Activated naive CD8-positive, alpha-beta T cell treated with anti-CD3 and anti-CD28 coated beads, Interleukin-2, amount 10 ng/mL, durations not matched to agents 7 days and 5 days (primary cell): ENCODE measurements at places on chromosomes 6 and 20.
A peak's percentile ranks its signal among the peaks of the same experiment; 100 is the strongest.

DNA sequence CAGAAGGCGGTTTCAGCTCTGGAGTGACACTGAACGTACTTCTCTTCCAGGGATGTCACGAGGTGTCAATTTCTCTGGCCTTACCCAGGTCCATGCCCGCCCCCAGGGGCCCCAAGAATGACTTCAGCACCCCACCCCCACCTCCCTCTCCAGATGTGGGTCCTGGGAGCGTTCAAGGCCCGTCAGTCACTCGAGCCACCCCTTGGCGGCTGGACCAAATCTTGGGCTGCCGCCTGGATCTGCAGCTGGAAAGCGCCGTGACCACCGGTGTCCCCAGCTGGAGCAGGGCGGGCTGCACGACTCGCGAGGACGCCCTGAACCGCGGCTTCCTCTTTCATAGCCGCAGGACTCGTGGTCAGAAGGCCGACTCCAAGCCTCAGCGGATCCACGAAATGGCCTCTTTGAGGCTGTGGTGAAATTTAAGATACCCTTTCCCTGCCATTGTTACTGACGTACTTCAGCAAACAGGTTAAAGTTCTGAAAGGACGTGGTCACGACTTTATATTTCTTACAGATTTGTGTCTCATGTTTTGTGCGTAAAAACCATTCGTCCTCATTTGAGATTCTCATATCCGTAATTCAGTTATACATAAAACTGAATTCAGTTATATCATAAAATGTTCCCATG is 29.3 kb downstream of the TRIM38 start:
- H3K4me1 ChIP-seq, result peaks cover 18% of the 10 kb centered on the region
- peak overlapping the region; percentile 96 for H3K27ac ChIP-seq

GRCh38 chr6:128358244-128358776 is 162.1 kb downstream of the PTPRK start:
- no peak for DNase-seq
- peaks cover 1% of the 10 kb centered on the region for H3K4me1 ChIP-seq
- H3K27ac ChIP-seq, result no peak overlapping the region
- no peak overlapping the region for H3K4me3 ChIP-seq
- peaks cover 2% of the 10 kb centered on the region for H3K27me3 ChIP-seq
- no peaks in the 10 kb centered on the region for H3K36me3 ChIP-seq

GRCh38 chr6:170243791-170244291 is 47.0 kb downstream of the DLL1 start:
- peaks cover 3% of the 10 kb centered on the region for H3K27me3 ChIP-seq
- H3K4me1 ChIP-seq, result no peaks in the 10 kb centered on the region
- H3K36me3 ChIP-seq, result no peaks in the 10 kb centered on the region
- no peak overlapping the region for H3K27ac ChIP-seq
- H3K4me3 ChIP-seq, result no peak overlapping the region

DNA sequence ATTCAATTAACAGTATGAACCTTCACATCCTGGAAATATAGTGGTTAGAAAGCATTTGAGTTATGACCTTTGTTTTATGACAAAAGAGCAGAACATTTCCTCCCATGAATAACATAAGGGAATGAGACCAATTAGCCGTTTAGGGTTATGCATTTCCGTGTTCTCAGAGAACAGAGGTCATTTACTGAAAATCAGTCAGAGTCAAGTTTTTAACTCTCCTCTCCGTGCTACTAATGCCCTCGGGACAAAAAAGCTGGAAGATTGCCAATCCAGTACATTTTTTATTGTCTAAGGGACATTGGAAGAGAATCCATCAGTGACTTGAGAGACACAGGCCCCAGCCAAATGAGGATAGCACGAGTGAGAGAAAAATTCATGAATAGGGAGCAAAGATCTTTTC is 632.7 kb downstream of the RFPL4B start:
- H3K27ac ChIP-seq, result no peak overlapping the region
- H3K4me1 ChIP-seq, result no peaks in the 10 kb centered on the region
- no peaks in the 10 kb centered on the region for H3K27me3 ChIP-seq
- H3K36me3 ChIP-seq, result no peaks in the 10 kb centered on the region
- DNase-seq, result no peak

GRCh38 chr6:80610846-80611245 is 504.4 kb downstream of the BCKDHB start:
- no peak overlapping the region for H3K4me3 ChIP-seq
- H3K36me3 ChIP-seq, result no peaks in the 10 kb centered on the region
- no peaks in the 10 kb centered on the region for H3K4me1 ChIP-seq
- no peak overlapping the region for H3K27ac ChIP-seq

DNA sequence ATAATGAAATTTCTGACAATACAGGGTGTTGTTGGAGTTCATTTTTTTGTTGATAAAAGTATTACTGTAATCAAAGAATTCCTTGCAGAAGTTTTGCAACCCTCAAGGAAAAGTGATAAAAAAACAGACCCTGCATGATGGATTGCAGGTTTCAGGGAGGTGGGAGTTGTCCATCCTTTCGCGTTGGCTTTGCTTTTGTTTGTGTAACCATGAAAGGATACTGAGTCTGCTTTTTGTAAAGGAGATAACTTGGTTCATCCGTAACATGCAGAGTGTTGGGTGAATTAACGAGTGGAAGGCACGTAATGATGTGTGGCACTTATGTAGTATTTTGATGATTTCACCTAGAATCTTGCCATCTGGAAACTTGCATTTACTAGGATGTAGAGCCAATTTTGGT is 23.6 kb downstream of the FOXO3 start:
- H3K27me3 ChIP-seq, result no peaks in the 10 kb centered on the region
- peaks cover 2% of the 10 kb centered on the region for H3K36me3 ChIP-seq
- no peak overlapping the region for H3K27ac ChIP-seq
- H3K4me3 ChIP-seq, result no peak overlapping the region
- H3K4me1 ChIP-seq, result peaks cover 32% of the 10 kb centered on the region

GRCh38 chr20:43448748-43449535 is 8.8 kb upstream of the SRSF6 start:
- peaks cover 33% of the 10 kb centered on the region for H3K27me3 ChIP-seq
- no peak overlapping the region for H3K27ac ChIP-seq
- peak; percentile 42 for DNase-seq

DNA sequence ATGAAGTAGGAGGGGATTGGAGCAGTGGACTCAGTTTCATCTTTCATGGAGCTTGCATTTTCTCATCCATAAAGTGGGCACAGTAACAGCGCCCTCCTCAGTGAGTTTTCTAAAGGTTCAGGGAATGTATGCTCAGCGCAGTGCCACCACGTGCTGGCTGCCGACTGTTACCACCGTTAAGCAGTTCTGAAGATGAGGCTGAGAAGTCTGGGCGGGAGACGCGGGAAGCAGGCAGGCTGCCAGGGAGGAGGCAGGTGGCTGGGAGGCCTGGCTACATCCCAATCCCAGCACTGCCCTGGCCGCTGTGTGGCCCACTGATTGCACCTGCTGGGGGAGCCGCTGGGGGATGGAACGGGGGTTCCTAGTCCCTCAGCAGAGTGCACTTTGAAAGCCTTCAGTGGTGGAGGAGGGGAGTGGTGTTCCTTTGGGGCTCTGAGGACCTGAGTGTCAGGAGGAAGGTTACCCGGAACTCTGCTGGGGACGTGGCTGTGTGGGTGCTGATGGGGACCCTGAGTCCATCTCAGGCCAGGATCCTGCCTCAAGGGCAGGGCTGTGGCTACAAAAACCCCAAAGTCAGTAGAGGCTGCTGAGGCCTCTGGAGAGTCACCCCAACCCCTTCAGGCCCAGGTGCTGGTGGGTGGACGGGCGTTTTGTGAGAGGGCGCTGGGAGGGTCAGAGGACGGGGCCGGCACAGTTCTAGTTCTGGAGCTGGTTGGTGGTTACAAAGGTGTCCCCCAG is 28.0 kb upstream of the PHACTR3 start:
- H3K27ac ChIP-seq, result no peak overlapping the region
- no peaks in the 10 kb centered on the region for H3K4me1 ChIP-seq

GRCh38 chr6:142378138-142378875 is 76.5 kb downstream of the ADGRG6 start:
- H3K4me1 ChIP-seq, result no peaks in the 10 kb centered on the region
- no peak overlapping the region for H3K4me3 ChIP-seq
- no peak overlapping the region for H3K27ac ChIP-seq
- DNase-seq, result no peak

DNA sequence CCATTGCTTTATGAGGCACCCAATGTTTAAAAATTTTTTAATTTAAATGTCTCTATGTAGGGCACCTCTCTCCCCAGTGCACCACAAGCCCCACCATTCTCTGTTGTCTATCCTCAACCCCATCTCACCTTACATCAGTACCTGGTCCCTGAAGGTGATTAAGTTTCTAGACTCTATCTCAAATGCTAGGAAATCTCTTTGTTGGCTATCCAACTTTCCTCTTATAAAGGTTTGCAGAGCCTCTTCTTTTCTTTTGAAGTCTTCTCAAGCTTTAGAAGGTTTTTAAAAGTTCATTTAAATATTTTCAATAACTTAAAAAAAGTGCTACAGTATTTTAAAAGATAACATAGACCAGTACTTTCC is 76.5 kb upstream of the TBC1D7 start:
- peaks cover 3% of the 10 kb centered on the region for H3K36me3 ChIP-seq
- no peak for DNase-seq
- H3K27me3 ChIP-seq, result no peaks in the 10 kb centered on the region
- H3K27ac ChIP-seq, result no peak overlapping the region
- H3K4me1 ChIP-seq, result peaks cover 10% of the 10 kb centered on the region
- no peak overlapping the region for H3K4me3 ChIP-seq

DNA sequence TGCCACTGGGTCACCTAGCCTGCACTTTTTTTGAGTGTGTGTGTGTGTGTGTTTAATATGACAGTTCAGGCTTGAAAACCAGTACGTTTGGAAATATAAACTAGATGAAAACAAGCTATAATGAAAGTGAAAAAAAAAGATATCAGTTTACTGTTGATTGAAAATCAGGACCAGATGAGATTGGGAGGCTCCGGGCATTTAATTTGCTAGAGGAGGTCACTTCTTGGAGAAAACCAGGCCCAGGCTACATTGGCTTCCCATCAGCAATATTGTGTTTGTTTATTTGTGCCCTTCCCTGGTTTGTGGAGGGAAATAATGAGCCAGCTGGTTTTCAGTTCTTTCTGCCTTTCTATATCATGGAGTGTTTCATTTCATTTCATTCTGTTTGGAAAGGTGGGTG is 246.6 kb upstream of the JAG1 start:
- no peak overlapping the region for H3K27ac ChIP-seq
- H3K27me3 ChIP-seq, result no peaks in the 10 kb centered on the region
- H3K4me1 ChIP-seq, result no peaks in the 10 kb centered on the region
- H3K4me3 ChIP-seq, result no peak overlapping the region
- no peaks in the 10 kb centered on the region for H3K36me3 ChIP-seq

- H3K4me3 ChIP-seq, result no peak overlapping the region
- H3K4me1 ChIP-seq, result no peaks in the 10 kb centered on the region
- no peak for DNase-seq
- no peak overlapping the region for H3K27ac ChIP-seq
Observed at GRCh38 chr20:46808565-46808964, 86.1 kb upstream of the EYA2 start.

GRCh38 chr20:34112600-34113101 is 608 bp upstream of the EIF2S2 start:
- H3K36me3 ChIP-seq, result peaks cover 20% of the 10 kb centered on the region
- H3K4me1 ChIP-seq, result peaks cover 28% of the 10 kb centered on the region
- peak overlapping the region; percentile 93 for H3K4me3 ChIP-seq
- H3K27ac ChIP-seq, result peak overlapping the region; percentile 99

DNA sequence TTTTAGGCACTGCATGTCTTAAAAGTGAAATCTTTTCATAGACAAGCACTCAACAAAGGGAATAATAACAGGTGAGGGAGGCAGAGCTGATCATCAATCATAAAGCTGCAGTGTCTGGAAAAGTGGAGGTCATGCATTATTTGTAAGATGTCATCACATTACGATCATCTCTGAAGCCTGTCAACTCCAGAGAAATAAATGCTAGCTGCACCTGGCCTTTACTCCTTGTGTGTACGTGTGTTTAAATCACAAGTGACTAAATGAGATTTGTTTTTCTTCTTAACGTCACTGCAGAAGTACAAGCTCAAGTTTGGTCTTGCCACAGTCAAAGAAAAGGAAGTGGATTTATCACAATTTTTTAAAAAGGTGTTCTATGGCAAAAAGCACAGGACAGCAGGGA is 275.5 kb upstream of the SGK1 start:
- no peak overlapping the region for H3K4me3 ChIP-seq
- no peak for DNase-seq

GRCh38 chr6:131602781-131603312 is 25.2 kb downstream of the MED23 start:
- H3K4me3 ChIP-seq, result no peak overlapping the region
- H3K36me3 ChIP-seq, result peaks cover 22% of the 10 kb centered on the region
- DNase-seq, result no peak
- H3K4me1 ChIP-seq, result no peaks in the 10 kb centered on the region

DNA sequence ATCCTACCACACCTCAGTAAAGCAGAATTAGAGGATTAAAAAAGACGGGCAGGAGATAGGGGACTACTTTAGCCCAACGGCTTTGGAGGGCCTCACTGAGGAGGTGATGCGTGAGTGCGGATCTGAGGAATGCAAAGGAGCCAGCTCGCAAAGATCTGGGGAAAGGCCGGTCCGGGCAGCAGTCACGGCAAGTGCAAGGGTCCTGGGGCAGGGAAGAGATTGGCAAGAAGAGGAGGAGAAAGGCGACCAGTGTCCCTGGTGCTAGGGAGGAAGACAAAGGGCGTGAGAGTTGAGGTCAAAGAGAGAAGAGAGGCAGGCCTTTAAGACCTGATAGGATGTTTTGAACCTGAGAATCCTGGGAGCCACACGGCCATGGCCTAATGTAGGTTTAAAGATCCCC is 86.8 kb downstream of the KCNB1 start:
- DNase-seq, result no peak
- no peaks in the 10 kb centered on the region for H3K36me3 ChIP-seq
- H3K27me3 ChIP-seq, result peaks cover 13% of the 10 kb centered on the region
- H3K4me1 ChIP-seq, result no peaks in the 10 kb centered on the region
- no peak overlapping the region for H3K27ac ChIP-seq
- no peak overlapping the region for H3K4me3 ChIP-seq
